CMK (cell line): ENCODE measurements at places on chromosomes 7 and 10.

DNA sequence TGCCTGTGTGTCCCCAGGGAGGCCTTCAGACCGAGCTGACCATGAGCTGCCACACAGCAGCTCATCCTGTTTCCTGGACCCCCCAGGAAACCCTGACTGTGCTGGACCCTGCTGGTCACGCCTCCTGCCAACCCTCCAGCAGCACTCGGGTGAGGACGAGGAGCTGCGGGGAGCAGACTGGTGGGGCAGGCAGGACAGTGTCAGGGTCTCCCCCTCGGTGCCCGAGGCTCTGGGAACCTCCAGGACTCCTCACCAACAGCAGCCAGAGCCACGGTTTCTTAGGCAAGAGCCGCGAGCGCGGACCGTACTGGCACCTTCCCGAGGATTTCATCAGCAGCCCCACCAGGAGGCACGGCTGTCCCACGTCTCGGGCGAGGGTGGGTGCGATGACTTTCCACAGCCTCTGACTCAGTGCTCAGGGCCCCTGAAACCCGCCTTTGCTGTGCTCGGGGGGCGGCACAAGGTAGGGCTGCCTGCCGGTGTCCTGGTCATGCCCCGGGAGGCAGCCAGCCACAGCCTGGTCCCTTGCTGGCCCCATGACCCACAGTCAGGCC, 186.9 kb downstream of the ELFN1 start:
- DNase-seq: no peak

DNA sequence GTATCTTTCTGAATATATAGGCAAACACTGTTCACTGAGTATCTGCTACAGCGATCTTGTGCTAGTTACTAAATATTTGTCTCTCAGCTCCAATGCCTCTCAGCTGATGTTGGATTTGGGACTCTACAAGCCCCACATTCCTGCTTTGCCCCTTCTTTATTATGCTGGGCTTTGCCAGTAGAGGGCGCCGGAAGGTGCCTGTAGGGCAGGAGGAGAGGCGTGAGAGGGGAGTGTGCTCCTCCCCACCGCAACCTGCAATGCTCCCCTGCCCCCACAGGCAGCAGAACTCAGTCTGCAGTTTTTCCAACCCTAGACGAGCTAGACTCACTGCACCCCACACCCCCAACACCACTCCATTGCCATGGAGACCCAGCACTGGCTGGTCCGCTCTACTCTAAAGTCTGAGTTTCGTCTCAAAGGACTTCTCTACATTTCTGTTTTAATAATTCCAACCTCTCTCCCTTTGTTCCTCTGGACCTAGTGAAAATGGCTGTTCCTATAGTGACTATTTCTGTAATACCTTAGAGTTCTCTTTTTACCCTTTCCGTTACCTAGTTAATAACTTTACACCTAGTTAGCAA, 337.6 kb downstream of the CCSER2 start:
- DNase-seq: no peak

DNA sequence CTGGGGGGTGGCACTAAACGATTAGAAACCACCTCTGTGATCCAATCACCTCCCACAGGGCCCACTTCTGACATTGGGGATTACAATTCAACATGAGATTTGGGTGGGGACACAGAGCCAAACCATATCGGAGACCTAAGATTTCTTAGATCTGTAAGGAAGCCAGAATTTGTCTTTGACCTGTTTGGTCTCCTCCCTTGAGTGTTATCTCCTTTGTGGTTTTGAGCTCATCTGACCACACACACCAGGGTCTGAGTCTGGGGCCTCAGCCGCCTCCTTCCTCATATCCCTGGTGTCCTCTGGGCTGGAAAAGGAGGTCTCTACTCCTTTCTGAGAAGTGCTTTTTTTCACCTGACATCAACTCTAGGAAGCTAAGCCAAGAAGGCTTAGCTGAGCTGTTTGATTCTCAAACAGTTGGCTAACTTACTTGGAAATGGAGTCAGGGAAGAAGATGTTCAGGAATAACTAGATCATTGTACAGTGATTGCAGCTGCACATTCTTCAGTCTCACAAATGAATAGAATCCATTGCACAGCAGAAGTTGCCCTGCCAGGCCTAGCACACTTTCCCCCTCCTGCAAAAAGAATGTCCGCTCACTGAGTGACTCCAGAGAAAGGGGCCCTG, 167.4 kb downstream of the ARHGAP21 start:
- no peak for DNase-seq

GRCh38 chr7:108114117-108114841, 15.9 kb downstream of the LAMB4 start:
- no peak for DNase-seq

DNA sequence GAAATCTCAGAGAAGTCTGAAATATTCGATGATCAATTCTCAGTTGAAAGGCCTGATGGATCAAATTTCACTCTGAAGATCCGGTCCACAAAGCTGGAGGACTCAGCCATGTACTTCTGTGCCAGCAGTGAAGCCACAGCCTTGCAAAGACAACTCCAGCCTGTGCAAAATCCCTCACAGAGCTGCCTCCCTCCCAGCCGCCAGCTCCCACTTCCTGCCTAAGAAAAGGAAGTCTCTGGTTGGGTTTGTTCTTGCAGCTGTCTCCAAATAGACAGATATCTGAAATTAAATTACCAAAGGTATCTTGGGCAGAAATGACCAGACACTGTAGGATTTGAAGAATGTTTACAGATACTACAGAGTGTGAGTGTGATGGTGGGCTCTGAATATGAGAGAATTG, 43.4 kb upstream of the PRSS58 start:
- DNase-seq: no peak

DNA sequence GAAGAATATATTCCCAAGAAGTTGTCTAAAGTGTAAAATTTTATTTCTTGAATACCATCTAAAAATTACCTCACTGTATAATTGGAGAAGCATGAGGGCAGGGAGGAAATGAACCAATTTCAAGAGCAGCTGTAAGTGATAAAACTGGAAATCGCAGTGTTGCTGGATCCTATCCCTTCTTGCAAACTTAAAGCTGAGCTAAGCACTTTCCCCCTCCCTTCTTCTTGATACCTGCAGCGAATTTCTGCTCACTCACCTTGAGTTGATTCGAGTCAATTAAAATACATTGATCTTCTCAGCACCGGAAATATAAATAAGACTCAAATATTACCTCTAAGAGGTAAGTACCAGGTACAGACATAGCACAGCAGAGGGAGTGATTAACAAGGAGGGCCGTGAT, 65.5 kb downstream of the ARMC3 start:
- no peak for DNase-seq

- no peak for DNase-seq
Measured at GRCh38 chr7:2775376-2775775, 68.7 kb downstream of the GNA12 start.

GRCh38 chr7:73470208-73470607, 36.6 kb downstream of the FZD9 start:
- no peak for DNase-seq

- no peak for DNase-seq
Measured at GRCh38 chr7:138460649-138461607, 869 bp downstream of the TRIM24 start.

GRCh38 chr10:78768876-78769275, 299.9 kb upstream of the ZMIZ1 start:
- no peak for DNase-seq

GRCh38 chr10:91672021-91672608, 39.2 kb upstream of the PPP1R3C start:
- peak; percentile 25 for DNase-seq

DNA sequence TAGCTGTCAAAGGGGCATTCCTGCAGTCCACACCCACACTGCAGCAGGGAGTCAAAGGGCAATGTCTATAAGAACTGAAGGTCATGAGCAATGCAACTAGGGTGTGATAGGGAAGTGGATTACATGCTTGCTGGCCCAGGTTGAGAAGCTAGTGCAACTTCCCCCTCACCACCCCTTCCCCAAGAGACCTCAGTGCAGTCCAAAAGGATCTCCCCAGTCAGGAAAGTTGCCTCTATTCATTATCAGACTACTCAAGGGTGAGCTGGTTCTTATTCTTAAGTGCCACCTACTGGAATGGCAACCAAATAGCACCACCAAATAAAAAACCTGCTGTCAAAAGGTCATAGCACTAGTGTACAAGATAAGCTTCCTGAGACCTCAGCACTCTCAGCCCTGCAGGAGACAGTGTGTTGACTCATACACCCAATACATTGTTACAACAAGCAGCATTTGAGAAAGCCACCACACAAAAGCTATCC, 28.2 kb downstream of the MTERF1 start:
- peak; percentile 20 for DNase-seq

DNA sequence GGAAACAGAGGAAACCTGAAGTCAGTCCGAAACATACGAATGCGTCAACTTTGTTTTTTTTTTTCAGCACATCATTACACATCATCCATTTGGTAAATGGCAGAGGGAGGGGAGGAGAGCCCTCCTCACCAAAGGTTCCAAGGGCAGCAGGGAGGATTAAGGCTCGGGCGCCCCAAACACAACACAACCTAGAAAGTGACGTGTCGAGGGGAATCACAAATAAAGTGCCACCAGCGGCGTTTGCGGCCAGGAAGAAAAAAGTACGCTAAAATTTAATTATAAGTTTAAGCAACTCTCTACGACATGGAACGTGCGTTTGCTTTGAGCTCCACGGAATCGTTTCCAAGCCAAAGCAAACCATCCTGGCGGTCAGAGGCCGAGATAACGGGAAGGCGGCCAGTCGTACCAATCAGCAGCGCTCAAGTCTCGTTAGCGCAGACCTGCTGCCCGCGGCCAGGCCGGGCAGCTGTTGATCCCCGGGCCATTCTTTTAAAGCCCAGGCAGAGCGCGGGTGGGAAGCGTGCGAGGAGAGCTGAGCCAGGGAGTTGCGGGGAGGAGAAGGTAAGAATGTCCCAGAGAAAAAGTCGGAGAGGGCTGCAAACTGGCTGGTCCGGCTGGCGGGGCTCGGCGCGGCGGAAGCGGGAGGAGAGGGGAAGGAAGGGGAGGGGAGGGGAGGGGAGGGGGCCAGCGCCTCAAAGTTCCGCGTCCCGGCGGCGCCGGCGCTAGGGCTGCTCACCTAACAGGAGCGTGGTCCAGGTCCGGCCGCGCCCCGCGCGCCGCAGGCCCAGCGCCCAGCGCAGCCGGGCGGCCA, 719 bp downstream of the DPY19L1 start:
- DNase-seq: no peak

GRCh38 chr7:45129181-45129800, 17.8 kb upstream of the TBRG4 start:
- no peak for DNase-seq

DNA sequence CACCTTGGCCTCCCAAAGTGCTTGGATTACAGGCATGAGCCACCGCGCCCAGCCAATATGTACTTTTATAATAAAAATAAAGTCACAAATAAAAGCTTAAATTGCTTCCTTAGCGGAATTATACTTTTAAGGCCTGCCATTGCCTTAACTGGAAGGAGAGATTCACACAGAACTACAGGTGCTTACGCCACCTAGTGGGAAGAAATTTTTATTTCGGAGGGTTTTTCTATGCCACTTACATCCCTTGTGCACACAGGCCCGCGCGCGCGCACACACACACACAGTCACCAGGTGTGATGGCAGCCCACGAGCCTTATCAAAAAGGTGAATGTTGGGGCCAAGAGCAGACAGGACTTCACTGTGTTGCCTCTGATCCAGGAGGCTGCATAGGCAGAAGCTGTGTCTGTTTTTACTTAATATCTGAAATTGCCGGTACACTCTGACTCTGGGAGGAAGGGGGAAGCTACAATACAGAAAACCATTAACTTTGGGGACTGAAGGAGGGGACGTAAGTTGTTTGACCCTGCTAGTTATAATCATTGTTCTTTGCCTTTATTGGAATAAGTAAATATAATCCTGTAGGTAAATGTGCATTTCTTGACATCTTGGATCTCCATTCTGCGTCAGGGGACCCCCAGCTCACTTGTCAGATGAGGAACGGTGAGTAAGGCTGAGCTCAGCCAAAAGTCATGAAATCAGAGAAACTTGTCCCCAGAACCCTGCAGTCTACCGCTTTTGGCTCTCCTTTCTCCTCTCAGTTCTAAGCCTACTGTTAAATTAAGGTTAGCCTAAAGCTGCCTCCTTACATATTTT, 87.1 kb downstream of the SLC16A9 start:
- peak; percentile 11 for DNase-seq

DNA sequence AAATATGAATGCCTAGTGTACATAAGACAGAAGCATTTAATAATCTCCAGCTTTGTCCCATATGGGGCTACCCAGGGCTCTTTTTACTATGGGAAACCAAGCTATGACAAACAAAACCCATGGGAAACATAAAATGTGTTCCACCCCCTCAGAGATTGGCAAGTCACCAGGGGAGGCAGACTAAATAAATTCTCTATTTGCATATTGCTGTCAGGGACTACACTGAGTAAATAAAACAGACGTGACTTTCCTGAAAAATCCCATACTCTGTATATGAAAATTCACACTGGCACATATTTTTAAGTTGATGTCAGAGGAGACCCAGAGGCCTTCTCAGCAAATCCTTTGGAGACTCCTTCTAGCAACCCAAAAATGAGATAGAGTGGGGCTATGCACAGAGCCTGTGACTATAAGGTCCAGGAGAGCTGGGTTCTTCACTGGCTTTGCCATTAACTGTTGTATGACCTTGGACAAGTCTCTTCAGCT, 44.0 kb upstream of the HPSE2 start:
- no peak for DNase-seq

- no peak for DNase-seq
Measured at GRCh38 chr10:86671419-86671818, 3.1 kb downstream of the LDB3 start.

DNA sequence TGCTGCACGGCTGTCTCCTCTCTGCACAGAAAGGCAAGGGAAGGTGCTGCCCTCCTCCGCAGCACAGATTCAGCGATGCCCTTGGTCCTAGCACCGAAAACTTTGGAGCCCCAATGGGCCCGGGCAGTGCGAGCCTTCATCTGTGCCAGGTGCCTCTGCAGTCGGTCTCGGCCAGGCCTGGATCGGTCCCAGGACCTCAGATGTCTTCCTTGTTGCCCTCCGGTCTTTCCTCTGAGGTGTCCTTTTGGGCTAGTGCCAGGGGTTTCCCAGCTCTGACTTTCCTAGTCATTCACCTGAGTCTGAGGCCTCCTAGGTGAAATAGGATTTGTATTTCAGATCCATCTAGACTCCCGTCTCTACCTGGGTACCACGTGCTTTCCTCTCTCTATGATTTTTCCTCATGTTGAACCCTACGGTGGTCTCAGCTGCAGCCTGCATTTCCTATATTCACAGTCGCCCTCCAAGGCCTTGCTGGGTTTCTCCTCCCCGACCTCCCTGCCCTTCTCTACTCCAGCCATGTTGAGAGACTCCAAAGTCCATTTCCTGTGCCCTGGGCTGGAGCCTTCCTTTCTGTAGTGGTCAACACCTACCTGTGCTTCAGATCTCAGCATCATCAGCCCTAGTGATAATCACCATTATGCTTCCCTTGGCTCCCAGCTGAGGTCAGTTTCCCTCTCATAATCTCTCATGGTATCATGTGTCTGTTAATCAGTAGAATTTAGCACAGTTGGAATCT, 92.0 kb upstream of the PRSS58 start:
- DNase-seq: no peak

GRCh38 chr7:79452032-79452494, 1.4 kb downstream of the MAGI2 start:
- DNase-seq: no peak

GRCh38 chr10:66006411-66006810, 919.4 kb upstream of the LRRTM3 start:
- no peak for DNase-seq
